ENCODE measurements at places on chromosomes 4 and X.

- DNase-seq = no peak
These were observed 99.8 kb upstream of the GATB start for GRCh38 chr4:151860561-151861093.

GRCh38 chr4:58560736-58561135 is 1450.6 kb upstream of the IGFBP7 start:
- no peak for DNase-seq

GRCh38 chr4:186500721-186501304 is 54.6 kb downstream of the MTNR1A start:
- DNase-seq = no peak

DNA sequence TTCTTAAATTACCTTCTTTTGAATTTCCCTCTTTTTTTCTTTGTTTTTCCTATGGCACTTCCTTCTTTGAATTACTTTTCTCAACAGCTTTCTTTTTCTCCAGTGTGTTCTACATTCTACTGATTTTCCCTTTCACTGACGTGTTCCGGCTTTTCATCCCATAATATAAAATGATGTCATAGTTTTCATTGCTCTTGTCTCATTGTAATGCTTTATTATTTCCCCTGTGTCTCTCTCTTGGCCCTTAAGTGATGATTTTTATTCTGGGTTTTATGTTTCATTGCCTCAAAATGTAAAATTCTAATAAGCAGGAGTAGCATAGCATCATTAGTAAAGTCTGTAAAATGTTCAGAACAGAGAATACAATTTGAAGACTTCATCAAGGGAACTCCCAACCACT is 299.3 kb downstream of the KCTD8 start:
- DNase-seq = no peak

DNA sequence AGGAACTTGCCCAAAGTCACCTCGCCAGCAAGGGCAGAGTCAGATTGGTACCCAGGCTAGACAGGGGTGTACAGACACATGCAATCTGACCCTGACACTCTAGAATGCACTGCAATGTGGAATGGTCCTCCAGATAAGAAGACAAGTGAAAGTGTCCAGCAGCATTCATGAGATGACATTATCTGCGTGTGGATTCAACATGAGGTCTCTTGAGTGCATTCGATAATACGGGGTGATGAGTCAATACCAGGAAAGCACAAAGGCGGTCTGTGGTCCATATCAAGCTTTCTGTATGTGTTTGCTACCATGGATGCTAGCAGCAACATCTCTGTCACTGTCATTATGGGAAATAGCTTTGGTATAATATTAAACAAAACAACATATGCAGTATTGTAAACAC is 6.8 kb upstream of the XAGE3 start:
- DNase-seq = no peak

GRCh38 chr4:40621592-40622512 is 7.8 kb downstream of the RBM47 start:
- peak; percentile 71 for DNase-seq

- DNase-seq = no peak
These were observed 93.5 kb downstream of the ZNF827 start for GRCh38 chr4:145845118-145845517.

DNA sequence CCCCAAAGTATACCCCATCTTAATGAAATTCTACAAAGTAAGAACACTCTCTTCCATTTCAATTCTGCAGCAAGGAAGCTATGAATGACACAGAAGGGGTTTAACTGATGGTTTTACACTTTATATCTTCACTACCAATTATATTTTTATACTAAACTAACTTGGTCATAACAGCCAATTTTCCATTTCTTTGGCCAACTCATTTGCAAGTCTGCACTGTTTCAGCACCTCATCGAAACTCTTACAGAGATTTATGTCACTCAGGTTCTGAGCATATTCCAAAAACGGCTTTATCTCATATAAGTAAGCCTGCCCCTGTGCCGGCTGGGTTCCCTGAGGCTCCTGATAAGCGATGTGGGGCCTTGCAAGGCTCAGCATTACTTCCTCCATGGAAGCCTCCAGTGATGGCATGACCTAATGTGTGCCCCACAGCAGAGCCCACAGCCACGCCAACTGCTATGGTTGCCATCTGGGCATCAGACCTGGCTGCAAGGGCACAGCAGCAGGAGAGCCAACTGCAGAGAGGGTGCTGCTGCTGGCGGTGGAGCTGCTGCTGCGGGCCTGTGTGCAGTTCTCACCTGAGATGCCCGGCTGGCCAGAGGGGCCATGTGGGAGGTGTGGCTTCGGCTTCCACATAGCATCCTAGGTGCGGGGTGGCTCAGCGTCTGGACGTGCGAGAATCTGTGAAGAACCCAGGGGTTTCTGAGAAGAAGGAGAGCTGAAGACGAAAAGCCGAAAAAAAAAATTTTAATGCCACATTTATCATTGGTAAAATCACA is 13.4 kb upstream of the IBSP start:
- DNase-seq = no peak

DNA sequence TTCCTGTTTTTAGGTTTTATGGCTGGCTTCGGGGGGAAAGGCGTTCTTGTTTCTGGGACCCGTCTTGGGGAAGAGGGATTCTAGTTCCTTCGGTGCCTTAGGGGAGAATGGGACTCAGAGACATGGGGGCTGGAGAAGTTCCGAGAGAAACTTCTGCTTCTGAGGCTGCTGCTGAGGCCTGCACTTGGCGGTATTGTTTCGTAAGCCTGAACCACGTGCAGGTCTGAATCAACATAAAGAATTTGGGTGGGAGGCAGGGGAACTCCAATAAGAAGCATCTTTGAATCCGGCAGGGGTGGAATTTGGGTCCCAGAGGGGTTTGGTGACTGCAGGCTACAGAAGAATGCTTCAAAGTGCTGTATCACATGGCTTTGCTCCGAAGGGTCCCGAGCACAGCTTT is 15.1 kb downstream of the XG start:
- no peak for DNase-seq

- no peak for DNase-seq
These were observed 46.6 kb downstream of the CCNG2 start for GRCh38 chr4:77203380-77204197.

GRCh38 chr4:25297528-25298242 is 14.9 kb upstream of the ZCCHC4 start:
- no peak for DNase-seq

DNA sequence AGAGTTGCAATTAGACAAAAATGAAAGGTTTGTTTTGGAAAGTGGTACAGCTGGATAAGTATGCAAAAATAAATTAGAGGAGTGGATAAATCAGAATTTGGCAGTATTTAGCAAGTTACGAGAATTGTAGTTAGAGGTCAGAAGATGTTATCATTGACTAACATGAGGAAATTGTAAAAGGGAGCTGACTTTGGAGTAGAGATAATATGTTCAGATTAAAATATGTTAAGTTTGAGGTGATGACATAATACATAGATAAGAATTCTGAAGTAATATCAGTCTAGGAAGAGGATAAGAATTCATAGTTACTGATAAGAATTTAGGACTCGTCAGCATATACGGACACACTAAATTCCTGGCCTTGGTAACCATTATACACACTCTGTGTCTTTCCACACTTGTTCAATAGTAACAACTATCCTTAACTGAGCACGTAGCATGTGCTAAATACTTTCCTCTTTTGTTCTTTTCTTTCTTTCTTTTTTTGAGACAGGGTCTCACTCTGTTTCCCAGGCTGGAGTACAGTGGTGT is 4.1 kb upstream of the EPGN start:
- no peak for DNase-seq

DNA sequence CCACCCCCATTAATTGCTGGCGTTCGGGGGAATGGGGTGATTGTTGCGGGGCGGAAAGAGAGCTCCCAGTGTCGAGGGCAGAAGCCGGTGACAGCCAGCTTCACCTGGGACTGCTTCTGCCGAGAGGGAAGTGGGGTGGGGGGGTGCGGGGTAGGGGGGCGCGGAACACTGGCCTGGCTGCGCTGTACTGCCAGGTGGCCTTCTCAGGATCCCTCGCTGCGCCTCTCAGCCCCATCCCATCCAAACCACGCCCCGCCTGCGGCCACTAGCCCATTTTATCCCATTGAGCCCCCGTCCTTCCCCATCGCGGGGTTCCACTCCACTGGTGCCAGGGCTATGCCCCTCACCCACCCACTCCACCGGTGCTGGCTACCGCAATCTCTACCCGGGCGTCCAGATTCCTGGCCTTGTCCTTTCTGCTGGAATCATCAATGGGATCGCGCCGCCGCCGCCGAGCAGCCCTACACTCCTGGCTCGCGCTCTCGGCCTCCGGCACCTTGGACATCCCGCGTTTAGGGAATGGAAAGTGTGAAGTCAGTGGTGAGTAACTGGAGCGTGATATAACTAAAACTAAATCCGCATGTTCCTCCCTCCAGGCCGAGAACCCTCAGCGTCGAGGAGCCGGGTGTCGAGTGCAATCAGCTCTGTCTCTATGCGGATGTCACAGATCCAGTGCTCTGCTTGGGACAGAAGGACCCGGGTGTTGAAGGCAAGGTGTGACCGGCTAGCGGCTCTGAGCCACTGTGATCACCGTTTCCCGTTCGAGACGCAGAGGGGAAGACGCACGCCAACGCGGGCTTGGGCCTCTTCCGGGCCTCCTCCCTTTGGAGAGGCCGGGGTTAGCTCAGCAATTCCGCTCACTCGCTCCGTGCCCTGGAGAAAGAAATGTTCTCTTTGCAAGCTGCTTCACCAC is 20.5 kb downstream of the NKX3-2 start:
- no peak for DNase-seq

- no peak for DNase-seq
These were observed 214.8 kb downstream of the SLC4A4 start for GRCh38 chr4:71553605-71554004.

GRCh38 chr4:157300701-157301100 is 80.2 kb downstream of the GRIA2 start:
- no peak for DNase-seq

- DNase-seq = no peak
These were observed 325.5 kb upstream of the F9 start for GRCh38 chrX:139204898-139205667.
